ENCODE measurements at places on chromosomes 3 and 15.

GRCh38 chr3:168398371-168399025, 302.8 kb upstream of the GOLIM4 start:
- no peak for DNase-seq

- DNase-seq = no peak
Measured at GRCh38 chr3:151866711-151867410, 6.6 kb upstream of the SUCNR1 start.

- DNase-seq = no peak
Measured at GRCh38 chr3:53680028-53680427, 166.2 kb downstream of the CHDH start.

- no peak for DNase-seq
Measured at GRCh38 chr3:74905478-74905877, 291.0 kb upstream of the CNTN3 start.

- DNase-seq = no peak
Measured at GRCh38 chr3:147458995-147459704, 50.0 kb downstream of the ZIC1 start.

GRCh38 chr3:104879919-104880318, 486.8 kb upstream of the ALCAM start:
- no peak for DNase-seq

DNA sequence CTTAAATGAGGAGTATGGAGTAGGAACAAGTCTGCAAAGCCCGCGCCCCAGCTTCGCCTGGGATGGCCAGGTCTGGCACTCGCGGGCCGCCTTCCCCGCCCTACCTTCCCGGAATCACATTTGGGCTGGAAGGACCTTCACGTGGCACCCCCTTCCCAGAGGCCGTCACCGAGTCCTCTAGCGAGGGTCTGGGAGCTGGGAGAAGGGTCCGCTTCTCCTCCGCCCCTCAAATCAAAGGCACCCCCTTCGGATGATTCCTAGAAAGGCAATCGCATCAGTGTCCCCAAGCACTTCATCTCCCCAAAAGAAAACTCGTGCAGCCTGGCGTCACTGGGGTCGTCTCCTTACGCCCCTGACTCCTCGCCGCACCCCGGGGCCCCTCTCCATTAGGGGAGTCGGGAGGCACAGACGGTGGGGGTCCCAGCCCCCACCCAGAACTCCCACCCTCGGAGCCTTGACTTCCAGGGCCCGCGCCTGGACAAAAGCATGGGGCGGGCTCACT, 380 bp downstream of the MYLK start:
- no peak for DNase-seq

- DNase-seq = no peak
Measured at GRCh38 chr3:127760361-127760760, 62.0 kb downstream of the MGLL start.

- DNase-seq = no peak
Measured at GRCh38 chr3:177703788-177704187, 506.5 kb upstream of the TBL1XR1 start.

DNA sequence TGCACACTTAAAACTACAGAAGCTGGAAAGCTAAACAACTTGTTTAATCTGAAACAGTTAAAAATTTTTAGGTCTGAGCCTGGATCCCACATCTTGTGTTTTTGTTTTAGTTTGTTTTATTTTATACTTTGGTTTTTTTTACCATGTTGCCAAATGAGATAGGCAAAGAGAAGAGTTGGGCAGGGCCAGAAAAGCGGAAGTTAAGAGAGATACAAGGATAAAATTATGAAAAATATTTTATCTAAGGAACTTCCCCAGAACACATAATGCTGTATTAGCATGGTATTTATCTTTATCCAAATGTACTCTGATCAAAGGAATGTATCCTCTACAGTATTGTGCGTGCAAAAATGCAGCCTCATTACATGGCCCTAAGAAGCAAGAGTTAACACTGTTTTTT, 50.7 kb downstream of the PROS1 start:
- no peak for DNase-seq

DNA sequence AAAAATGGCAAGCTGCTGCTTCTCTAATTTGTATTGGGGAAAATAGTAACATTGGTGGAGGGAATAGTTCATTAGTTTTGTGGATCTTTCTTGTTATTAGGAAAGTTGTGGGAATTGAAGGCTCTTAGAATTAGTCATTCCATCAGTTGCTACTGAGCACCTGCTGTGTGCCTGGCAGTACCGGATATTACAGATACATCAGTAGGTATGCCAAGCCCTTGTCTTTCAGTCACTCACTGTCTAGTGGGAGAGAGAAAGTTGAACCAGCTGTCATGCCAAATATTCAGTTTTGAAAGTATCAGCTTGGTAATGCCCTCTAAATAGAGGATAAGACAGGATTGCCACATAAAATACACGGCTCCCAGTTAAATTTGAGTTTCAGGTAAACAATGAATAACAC, 32.5 kb downstream of the IGSF10 start:
- no peak for DNase-seq

GRCh38 chr3:143600756-143601718, 247.2 kb downstream of the SLC9A9 start:
- no peak for DNase-seq

- DNase-seq = no peak
Measured at GRCh38 chr3:46695177-46695961, 1.9 kb upstream of the ALS2CL start.

DNA sequence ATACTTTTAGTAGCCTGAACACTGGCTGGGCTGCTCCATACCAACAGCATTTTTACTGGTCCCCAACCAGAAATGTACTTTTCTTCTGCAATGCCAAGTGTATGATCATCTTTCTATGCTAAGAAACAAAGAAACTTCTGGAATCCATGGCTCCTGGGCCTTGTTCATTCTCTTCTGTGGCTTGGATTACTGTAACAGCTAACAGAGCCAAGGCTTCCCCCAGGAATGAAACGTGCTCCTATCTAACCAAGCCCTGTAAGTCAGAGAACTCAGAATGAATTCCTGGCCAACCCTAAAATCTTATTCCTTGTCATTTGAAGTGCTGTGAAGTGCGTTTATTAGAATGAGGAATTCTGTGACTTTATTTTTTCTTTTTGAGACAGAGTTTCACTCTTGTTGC, 102.9 kb upstream of the RAD18 start:
- no peak for DNase-seq

- no peak for DNase-seq
Measured at GRCh38 chr3:107734317-107734716, 211.6 kb downstream of the BBX start.

DNA sequence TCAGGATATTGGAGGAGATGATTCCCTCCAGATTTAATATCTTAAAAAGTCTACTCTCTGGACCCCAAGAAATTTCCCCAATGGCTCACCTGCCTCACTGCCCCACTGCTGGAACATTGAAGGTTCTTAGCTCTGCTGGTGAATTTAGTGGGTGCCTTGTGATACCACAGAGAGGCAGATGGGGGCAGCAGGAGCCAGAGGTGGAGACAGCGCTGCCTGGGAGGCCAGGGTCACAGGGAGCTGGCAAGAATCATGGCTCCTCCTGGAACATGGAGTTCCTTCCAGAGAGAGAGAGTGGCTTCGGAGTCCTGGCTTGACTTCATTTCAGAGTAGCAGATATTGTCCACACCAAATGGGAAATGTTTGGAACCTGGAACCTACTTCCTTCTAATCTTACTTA, 263.5 kb upstream of the CFAP20DC start:
- DNase-seq = no peak

DNA sequence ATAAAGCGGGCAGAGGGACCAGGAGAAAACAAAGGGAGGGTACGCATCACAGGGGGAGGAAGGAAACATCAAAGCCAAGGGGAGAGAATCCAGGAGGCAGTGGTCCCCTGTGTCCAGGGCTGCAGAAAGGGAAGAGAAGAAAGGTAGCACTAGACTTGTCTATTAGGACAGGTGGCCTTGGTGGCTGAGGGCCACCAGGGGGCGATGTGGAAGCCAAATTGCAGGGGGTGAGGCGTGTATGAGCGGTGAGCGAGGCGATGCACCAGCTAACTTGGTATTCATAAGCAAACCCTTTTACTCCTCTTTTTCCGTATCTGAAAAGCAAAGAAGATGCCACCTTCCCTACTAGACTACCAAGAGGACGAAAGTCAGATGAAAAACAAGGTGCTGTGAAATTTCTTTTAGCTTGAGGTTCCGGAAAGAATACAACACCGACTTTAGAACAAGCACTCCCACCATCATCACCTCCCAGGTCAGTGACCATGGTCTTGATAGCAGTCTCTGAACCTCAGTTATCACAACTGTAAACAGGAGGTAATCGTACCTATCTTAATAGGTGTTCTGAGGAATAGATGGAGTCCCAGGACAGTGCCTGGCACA, 654.4 kb upstream of the ADAMTS9 start:
- no peak for DNase-seq

DNA sequence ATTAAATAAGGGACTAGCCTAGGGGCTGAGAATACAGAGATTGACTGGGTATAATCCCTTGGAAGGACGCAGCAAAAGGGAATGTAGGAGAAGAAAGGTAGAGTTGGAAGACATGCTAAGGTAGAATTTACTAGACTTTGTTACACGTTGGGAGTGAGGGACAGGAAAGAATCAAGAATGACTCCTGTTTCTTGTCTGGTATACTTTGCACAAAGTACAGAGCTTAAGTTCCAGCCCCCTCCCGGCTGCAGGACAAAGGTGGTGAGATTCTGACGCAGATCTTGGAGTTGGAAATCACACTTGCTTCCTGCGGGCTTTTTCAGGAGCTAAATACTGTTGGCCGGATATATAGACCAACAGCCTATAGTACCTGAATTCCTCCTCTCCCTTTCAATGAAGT, 895 bp downstream of the HYKK start:
- DNase-seq = no peak

DNA sequence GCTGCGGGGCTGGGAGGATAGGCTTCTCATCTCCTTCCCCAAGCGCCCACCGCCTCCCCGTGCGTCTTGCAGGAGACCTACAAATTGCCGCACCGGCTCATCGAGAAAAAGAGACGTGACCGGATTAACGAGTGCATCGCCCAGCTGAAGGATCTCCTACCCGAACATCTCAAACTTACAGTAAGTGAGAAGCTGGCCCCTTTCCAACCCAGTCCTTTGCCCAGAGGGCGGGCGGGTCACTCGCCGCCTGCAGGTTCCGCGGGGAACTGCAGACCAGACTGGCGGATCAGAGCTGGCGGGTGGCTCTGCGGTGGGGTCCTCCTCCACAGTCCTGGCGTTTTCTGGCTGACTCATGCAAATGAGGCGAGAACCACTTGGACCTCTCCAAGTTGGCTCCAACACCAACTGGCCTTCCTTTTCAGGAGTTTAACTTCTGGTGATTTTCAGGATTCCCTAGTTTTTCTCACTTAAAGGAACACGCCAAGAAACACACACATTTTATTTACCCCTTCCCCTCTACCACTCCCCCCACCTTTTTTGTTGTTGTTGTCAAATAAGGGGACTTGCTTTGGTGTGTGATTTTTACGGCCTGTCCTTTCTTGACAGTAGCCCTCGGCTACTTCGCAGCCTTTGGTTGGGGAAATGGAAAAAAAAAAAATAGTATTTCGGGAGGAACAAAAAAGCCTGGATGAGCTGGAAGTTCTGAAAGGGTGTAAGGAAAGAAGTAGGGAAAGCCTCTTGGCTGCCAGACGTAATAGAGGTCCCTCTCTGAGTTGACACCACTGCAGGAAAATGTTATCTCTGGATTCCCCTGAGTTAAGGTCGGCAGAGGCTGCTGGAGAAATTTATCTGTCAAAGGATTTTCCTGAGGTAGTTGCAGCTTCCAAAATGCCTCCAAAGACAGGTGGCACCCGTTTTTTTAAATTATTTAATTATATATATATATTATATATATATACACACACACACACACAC, 1.3 kb downstream of the BHLHE40 start:
- DNase-seq = peak; percentile 74

- peak; percentile 34 for DNase-seq
Measured at GRCh38 chr3:111299192-111299615, 227.6 kb downstream of the NECTIN3 start.

GRCh38 chr3:133443649-133444422, 44.0 kb downstream of the BFSP2 start:
- DNase-seq = no peak

DNA sequence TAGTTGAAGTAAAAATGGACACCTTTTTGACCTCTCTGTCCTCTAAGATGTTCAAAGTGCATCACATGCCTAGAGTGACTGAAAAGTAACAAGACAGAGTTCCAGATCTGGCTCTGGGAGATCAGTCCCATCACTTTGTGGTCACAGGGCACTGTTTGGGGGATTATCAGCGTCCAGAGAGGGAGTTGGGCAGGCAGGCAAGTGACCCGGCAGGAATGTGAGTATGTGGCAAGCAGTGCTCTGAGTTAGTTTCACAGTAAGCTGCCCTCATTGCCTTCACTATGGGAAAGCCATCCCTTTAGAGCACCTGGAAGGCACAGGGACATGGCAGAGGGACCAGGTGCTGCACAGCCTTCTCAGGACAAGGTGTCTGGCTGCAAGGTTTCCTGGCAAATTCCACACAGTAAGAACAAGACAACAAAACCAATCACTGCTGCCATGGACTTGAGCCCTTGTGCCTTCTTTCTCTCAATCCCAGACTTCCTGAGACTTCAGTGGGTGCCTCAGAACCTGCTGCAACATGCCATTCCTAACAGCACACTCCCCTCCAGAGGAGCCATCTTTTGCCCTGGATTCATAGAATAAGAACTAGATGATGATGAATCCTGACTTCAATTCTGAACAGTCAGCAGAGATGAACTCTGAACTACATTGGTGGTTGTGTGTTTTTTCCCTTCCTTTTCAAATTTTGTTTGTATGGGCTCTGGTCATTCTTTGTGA, 55.2 kb downstream of the TIPARP start:
- no peak for DNase-seq

GRCh38 chr3:153928851-153929250, 192.3 kb upstream of the ARHGEF26 start:
- no peak for DNase-seq

- DNase-seq = peak; percentile 64
Measured at GRCh38 chr15:47432826-47433225, 284.5 kb upstream of the SEMA6D start.

DNA sequence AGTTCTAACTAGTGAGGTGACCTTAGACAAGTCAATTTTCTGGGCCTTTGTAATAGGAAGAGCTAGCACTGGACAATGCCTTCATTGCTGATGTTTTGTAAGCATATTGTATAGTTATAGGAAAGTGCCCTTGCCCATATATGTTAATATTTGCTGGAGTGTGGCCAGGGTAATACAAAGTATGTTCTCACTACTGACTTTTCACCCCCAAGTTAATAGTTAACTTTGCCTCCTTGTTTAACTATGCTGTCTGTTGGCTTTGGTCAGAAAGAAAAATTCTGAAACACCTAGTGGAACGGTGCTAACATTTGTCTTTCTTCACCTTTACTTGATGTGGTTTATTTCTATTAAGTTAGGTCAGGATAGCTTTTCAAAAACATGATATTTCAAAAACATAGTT, 287.4 kb upstream of the CTNNB1 start:
- DNase-seq = no peak

DNA sequence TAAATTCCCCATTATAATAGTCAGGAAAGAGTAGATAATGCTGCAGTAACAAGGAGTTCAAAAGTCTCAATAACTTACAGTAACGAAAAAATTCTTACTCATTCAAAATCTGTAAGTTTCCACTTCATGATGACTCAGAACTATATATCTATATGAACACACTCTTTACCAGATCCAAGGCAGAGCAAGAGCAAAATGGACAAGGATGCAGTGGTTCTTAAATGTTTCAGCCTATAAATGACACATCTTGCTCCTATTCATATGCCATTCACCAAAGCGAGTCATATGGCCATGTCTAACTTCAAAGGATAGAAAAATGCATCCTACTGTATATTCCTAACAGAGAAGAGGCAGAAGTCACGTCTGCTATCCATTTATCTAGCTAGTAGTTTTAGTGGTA, 787.7 kb downstream of the NAALADL2 start:
- DNase-seq = no peak
